Stimulated activated CD4-positive, alpha-beta T cell treated with anti-CD3 and anti-CD28 coated beads, TNF-alpha, amount 100 ng/mL, for 1 hour (primary cell): ENCODE measurements at places on chromosomes 2 and 18.

DNA sequence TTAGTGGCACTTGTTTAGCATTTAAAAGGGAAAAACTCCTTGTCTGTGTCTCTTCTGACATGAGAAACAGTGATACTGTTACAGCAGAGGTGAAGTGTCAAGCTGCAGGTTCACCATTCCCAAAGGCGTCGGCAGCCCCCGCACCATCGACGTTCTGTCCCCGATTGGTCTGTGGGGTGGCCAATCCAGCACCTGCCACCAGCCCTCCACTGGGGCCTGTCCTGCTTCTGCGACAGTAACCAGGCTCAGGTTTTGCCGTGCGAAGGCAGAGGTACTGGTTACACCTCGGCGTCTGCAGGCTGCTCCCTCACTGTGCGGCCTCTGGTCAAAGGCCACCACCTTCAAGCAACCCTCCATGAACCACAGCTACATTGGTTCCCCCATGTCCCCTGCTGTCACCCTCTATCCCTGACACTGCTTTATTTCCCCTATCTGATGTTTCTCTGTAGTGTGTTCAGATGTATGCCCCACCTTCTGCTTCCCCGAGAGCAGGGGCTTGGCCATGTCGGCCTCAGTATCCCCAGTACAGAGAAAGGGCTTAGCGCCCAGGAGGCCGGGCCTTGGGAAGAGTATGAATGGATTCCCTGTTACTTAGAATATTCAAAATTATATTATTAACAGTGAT, 8.6 kb upstream of the ESPNL start:
- no peak for DNase-seq

GRCh38 chr18:74806073-74806472, 208.4 kb downstream of the ZNF407 start:
- DNase-seq: no peak

- no peak for DNase-seq
These were observed 197.4 kb downstream of the FBXO15 start for GRCh38 chr18:73950116-73950700.

DNA sequence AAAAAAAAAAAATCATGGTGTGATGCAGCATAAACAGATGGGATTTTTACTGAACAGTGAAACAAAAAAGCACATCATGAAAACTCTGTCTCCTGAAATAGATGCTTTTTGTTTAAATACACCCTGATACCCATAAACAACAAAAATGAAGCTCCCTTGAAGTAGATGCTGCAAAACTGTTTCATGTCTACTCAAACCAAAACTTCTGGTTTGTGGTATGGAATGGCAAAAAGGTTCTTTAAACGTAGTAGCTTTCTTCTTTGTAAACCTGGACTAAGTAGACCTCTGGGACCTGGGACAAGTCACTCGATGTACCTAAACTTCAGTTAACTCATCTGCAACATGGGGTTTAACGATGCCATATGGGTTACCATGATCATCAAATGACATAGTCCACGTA, 64.4 kb upstream of the RAPH1 start:
- no peak for DNase-seq

DNA sequence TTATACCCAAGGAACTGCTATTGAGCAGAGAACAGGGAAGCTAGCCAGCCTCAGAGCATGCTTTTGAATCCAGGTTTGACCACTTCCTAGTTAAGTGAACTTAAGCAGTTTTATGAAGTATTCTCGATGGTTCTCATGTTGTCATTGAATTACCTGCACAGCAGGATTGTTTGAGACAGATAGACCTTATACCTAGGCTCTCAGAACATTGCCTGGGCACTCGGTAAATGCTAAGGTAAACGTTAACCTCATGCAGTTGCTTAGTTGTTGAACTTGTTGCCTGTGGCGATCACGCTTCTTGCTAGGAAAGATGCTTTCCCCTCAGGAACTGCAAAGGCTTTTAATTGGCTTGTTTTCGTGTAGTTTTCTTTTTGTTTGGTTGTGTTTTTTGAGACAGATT, 34.0 kb upstream of the CHMP1B start:
- no peak for DNase-seq

- DNase-seq: no peak
These were observed 33.3 kb upstream of the NEB start for GRCh38 chr2:151767536-151767935.

GRCh38 chr18:25553631-25554263, 201.8 kb upstream of the ZNF521 start:
- no peak for DNase-seq

- no peak for DNase-seq
These were observed 1.2 kb upstream of the ZNF892 start for GRCh38 chr2:95206096-95206495.

- DNase-seq: no peak
These were observed 15.3 kb upstream of the THSD7B start for GRCh38 chr2:136750065-136750464.

- DNase-seq: no peak
These were observed 408.7 kb downstream of the PIK3C3 start for GRCh38 chr18:42363446-42364441.
